ENCODE measurements at places on chromosomes 1 and 21.
A peak's percentile ranks its signal among the peaks of the same experiment; 100 is the strongest.

GRCh38 chr1:151621351-151621750 is 9.5 kb downstream of the SNX27 start:
- DNase-seq: no peak

DNA sequence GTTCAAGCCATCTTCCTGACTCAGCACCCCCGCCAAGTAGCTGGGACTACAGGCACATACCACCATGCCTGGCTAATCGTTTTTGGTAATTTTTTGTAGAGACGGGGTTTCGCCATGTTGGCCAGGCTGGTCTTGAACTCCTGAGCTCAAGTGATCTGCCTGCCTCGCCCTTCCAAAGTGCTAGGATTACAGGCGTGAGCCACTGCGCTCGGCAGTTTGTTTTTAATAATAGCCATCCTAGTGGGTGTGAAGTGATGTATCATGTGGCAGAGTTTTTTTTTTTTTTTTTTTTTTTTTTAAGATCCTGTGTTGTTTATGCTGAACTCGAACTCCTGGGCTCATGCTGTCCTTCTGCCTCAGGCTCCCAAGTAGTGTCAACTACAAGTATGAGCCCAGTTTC is 51.8 kb downstream of the SPEN start:
- DNase-seq: no peak

DNA sequence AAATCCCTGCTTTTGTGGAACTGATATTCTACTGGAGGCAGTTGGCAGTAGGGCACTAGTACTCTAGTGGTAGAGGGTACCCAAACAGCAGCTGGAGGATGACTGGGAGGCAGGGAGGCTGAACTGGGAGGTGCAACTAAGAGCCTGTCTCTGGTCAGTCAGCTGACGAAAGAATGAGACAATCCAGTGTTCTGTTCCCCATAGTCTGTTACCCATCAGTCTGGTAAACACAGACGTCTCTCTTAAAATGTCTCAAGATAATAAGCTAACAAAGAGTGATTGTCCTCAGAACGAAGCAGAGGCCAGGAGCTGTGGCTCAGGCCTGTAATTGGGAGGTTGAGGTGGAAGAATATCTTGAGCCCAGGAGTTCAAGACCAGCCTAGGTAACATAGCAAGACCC is 30.4 kb downstream of the TFAP2E start:
- no peak for DNase-seq

DNA sequence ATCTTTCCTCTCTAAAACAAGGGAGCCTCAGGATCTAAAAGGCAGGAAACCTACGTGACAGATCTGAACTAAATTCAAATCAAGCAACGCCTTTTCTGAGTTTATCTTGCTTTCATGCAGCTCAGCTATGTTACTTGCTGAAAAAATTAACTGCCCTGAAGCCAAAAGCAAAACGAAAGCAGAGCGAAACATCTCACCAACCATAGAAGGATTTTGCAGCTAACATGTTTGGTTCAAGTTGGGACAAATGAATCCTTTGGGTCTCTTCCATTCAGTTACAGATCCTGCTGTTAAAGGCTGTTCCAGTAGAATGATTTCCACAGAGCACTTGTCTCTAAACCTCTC is 482 bp downstream of the SLC2A5 start:
- DNase-seq: no peak

GRCh38 chr1:33094486-33094885 is 13.5 kb downstream of the AZIN2 start:
- no peak for DNase-seq

- DNase-seq: peak; percentile 17
Observed at GRCh38 chr1:32612189-32612881, 38.0 kb downstream of the ZBTB8OS start.

- no peak for DNase-seq
Observed at GRCh38 chr1:112522621-112523020, 13.9 kb downstream of the WNT2B start.

DNA sequence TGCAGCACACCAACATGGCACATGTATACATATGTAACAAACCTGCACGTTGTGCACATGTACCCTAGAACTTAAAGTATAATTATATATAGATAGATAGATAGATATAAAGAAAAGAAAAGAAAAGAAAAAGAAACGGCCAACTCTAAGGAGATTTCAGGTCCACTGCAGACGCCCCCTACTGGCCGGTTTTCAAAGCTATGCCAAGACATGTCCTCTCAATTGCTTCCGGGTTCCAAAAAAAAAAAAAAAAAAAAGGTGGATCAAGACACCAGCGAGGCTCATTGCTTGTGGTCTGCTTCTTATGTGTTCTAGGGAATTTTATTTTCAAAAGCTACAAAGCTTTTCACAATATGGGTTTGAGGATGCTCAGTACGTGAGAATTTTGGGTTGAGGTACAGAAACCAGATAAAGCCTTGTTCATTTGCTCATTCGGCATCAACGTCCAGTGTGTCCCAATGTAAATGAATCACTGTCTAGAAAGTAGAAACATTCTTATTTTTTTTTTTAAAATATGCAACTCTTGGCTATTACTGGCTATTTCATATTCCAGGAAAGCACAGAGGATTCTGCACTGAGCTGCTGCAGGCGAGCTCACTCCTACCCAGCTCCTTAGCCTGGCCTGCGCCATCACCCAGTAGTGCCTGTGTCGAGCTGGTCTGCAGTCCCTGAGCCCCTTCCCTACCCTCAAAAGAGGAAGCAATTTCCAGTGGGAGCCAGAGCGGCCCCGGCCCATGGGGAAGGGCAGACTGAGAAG is 643.0 kb downstream of the KIF26B start:
- DNase-seq: no peak

GRCh38 chr1:50023292-50024159 is at the start of gene AGBL4:
Gene AGBL4 (minus strand): TSS chr1:50023954.
- DNase-seq: no peak

DNA sequence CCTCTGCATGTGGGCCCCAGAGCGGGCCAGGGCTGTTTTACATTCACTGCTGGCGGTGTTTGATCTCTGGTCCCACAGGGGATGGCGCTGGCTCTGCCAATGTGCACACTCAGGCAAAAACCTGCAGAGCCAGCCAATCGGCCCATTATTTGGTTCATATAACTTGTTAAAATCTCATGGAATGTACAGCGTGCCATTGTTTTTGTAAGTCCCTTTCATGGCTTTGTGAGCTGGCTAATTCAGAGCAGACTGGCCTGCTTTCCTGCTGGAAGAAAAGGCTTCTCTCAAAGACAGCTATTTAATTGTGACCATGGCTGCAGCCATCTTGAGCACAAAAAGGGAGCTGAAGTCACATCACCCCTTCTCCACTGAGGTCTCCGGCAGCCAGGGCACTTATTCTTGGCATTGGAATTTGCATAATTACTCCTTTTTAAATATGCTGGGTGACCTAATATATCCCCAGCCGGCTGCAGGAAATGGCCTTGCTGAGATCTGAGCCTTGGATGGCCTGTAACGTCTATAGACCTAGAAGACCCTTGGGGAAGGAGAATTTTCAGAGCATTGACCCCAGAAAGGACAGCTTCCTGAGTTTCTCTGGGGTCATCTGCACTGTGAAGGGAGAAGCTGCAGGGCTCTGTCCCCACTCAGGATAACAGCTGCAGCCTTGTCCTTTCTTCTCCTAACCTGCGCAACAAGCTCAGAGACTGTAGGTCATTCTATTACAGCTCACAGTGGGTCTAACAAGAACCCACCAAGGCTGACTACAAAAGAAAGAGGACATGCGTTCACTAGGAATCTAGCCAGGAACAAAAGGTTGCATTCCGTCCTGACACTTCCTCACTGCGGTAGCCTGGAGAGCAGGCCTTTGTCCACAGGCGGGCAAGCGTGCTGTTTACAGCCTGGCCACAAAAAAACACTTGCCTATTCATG is 45.8 kb downstream of the BCAR3 start:
- DNase-seq: no peak

DNA sequence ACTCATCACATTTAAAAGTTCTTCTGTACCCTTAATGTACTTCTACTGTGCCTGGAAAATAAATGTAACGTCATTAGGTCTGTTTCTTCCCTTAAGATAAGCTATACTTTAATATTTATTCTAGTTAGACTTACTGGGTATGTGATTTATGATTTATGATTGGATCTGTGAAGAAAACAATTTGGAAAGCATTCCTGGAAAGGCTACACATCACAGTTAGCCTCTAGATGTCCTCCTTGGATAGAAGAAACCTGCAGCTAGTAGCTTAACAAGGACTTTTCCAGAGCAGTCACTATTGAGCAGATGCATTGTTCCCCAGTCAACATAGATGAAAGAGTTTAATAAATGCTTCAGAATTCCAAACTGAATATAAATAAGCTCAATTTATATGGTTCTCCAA is 22.2 kb upstream of the ABL2 start:
- no peak for DNase-seq

GRCh38 chr1:182652933-182653332 is 31.5 kb downstream of the RGS8 start:
- no peak for DNase-seq

- no peak for DNase-seq
Observed at GRCh38 chr1:226569879-226570547, 21.4 kb downstream of the STUM start.

DNA sequence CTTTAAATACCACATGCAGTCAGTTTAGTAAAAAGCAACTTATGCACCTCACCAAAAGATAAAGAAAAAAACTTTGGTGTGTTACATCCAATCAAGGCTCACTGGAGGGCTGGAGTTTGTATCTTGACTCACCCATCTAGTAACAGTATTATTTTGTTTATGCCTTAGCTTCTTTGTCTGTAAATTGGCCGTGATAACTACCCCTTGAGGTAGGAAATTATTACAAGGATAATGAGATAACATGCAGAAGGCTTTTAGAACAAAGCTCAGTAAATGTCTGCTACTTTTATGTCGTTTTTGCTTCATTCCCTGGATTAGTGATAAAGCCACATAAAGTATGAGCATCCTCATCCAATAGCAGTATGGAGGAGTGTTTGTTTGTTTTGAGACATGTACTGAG is 94.8 kb downstream of the ATP5PO start:
- no peak for DNase-seq

DNA sequence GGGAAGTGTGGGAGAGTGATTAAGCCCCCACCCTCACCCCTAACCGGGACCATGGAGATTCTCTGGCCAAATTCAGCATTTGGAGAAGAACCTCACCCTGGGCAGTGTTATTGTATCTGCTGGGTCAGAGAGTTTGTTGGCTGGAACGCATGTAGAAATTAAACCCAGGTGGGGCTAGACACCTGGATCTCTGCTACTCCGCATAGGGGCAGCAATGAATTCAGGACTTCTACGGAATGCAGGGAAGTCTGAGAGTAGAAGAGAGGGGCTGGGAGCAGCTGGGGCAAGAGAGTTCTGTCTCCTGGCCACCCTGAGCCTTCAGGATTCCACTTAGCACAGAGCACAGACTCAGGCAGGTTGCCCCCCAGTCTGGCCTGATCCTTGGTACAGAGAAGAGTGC is 3.6 kb upstream of the CRABP2 start:
- DNase-seq: no peak

DNA sequence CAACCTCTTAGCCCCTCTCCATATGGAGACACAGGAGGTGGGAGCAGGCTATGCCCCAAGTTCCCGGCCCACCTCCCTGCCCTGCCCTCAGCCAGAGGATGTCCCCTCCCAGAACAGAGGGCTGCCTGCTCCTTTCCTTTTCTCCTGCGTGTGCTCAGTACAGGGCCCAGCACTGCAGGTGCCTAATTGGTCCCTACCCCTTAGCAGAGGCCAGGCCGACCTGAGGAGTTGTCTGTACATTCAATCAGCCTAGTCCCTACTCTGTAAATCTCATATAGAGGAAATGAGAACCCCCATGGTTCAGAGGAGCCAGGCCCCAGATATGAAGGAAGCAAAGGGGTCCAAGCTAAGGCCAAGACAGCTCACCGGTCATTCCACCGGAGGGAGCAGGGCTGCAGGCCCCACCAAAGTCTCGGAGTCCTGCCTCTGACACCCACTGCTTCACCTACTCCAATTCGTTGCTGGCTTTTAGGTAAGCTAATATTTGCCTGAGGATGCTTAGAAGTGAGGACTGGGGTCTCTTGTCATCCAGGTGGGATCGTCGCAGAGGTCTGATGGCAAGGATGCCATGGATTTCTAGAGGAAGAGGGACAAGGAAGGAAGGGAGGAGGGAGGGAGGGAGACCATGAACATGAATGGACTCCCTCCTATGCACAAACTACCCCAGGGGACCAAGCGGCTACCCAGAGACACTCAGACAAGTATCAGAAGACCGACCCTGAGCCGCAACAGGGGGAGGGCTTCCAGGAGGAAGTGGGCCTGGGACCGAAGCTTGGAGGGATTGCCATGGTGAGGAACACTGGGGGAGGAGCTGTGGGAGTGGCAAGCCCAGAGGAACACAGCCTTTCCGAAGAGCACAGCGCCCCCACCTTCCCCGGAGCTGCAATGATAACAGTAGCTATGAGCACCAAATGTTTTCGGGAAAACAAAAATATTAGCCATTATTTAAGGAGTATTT is 30.4 kb upstream of the FOXO6 start:
- no peak for DNase-seq

GRCh38 chr1:84247425-84248220 is 53.9 kb upstream of the SAMD13 start:
- peak; percentile 81 for DNase-seq

- DNase-seq: no peak
Observed at GRCh38 chr21:46054451-46054881, 43.4 kb upstream of the COL6A2 start.

- DNase-seq: no peak
Observed at GRCh38 chr1:178870944-178871343, at the start of gene ANGPTL1. Gene ANGPTL1 (minus strand): TSS chr1:178871077. CDS start chr1:178865776, 5,301 bp downstream.

DNA sequence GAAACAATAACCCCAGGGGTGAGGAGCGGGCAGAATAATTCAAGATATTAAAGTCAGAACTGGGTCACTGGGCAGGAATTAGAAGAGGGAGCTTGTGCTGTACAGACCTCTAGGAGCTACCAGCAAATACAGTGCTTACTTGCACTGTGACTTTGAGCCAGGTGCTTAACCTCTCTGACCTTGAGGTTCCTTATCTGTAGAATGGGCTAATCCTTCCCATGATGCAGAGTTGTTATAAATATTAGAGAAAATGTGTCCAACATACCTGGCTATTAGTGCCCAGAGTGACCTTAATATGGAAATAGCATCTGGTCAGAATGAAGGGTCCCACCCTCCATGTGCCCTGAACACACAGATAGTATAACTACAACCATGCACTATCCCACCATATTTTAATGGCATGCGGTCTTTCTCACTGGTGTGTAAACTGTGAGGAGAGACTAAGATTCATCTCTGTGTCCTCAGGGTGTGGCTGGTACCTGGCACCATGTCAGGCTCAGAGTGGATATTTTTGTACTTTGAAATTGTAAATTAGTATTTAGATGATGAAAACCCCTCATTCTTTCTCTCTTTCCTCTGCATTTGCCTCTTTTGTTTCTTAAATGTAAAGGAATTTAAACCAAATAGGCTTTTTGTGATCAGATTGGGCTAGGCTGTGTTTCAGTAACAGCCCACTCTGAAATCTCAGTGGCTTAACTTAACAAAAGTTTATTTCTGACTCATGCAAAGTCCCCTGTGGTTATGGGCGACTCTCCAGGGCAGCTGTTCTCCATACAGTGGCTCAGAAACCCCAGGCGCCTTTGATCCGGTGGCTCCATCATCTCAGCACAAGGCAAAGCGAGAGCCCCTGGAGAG is 60.0 kb upstream of the ROR1 start:
- no peak for DNase-seq

GRCh38 chr1:172239901-172240300 is 180.6 kb upstream of the C1orf105 start:
- DNase-seq: no peak
